Stimulated activated CD8-positive, alpha-beta memory T cell treated with anti-CD3 and anti-CD28 coated beads, Interleukin-15, amount 100 ng/mL, for 48 hours (primary cell): ENCODE measurements at places on chromosomes 2 and 18.

DNA sequence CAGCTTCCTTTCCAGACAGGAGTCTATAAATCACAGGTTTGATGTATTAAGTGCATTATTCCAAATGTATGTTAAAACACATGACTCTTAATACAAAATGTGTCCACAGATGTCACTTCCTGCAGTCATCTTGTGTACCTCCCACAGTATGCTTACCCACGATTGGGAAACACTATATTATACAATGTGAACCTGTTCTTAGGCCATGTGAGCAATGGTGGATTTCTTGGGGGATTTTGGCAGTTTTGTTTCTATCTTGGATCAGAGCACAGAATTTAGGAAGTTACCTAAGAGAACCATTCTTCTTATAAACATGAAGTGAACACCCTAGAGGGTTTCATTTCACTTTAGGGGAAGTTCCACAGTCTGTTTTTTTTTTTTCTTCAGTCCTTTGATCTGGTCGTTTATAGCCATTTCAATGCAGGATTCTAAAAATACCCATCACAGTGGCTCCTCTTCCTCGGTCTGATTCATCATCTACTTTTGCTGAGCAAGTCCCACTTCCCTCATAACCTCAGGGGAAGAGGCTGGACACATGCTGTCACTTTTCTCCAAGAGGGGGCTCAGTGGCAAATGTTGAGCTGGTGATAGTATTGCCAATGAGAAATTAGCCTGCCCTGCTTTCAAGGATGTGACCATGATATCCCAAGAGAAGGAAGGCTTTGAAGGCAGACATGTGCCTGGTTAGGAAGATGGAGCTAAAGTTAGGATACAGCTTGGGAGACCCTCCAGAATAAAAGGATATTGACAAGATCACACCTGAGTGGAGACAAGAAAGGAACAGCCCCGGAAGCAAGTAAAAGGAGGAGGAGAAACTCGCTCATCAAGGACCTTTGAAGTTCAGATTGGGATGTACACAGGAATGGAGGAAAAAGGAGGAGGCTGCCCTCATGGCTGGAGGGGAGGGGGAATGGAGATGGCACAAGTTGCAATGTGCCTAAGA lies 22.6 kb downstream of the PLEK start:
- DNase-seq, result no peak

DNA sequence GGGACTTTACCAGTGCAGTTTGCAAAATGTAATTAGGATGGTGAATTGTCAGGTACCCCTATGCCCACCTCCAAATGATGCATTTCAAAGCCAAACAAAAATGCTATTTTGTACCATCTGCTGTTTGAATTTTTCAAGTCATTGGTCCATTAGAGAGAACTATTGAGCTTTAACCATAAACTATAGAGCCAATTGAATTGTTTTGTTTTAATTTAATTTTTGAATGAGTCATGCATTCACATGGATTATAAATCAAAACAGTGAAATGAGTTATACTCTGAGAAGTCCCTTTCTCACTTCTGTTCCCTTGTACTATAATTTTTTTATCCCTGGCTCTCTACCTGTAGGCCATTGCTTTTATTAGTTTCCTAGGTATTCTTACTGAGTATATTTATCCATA lies 140.6 kb upstream of the LYPD6 start:
- DNase-seq, result no peak

GRCh38 chr18:65791719-65792118 lies 40.9 kb downstream of the CDH7 start:
- no peak for DNase-seq

- DNase-seq, result no peak
Observed at GRCh38 chr2:207720517-207721187, 9.2 kb downstream of the CCNYL1 start.

- DNase-seq, result no peak
Observed at GRCh38 chr18:43970656-43971055, 693.4 kb upstream of the SYT4 start.
